ENCODE measurements at places on chromosomes 6 and 20.

- DNase-seq, result peak; percentile 32
Observed at GRCh38 chr20:11267131-11267761, 593.4 kb upstream of the JAG1 start.

- no peak for DNase-seq
Observed at GRCh38 chr6:127934956-127935355, 34.1 kb upstream of the THEMIS start.

- no peak for DNase-seq
Observed at GRCh38 chr6:74764486-74764885, 441.4 kb downstream of the COL12A1 start.

DNA sequence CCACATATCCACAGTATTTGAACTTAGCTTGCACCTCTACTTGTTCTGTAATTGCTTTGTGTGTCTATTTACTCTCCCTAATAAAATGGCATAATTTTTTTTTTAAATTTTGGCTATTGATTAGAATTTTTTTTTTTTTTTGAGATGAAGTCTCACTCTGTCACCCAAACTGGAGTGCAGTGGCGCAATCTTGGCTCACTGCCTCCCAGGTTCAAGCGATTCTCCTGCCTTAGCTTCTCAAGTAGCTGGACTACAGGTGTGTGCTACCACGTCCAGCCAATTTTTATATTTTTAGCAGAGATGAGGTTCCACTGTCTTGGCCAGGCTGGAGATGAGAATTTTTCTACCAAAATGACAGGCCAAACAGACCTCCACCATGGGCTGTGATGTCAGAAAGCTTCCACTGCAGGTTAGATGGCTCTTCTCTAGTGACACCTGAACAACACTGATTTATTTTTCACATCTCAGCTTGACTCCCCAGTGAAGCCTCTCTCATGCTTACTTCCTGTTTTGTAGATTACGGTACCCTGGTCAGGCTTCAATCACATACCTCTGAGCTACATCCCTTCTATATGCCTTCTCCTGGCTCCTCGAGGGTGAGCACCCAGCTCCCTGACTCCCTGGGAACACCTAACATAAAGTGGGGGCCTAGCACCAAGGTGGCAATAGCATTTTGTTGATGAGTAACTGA, 112.8 kb downstream of the ARHGAP18 start:
- no peak for DNase-seq

GRCh38 chr6:135665935-135666334, 168.4 kb upstream of the AHI1 start:
- DNase-seq, result no peak

- DNase-seq, result no peak
Observed at GRCh38 chr20:19626896-19627295, 131.2 kb upstream of the RIN2 start.

DNA sequence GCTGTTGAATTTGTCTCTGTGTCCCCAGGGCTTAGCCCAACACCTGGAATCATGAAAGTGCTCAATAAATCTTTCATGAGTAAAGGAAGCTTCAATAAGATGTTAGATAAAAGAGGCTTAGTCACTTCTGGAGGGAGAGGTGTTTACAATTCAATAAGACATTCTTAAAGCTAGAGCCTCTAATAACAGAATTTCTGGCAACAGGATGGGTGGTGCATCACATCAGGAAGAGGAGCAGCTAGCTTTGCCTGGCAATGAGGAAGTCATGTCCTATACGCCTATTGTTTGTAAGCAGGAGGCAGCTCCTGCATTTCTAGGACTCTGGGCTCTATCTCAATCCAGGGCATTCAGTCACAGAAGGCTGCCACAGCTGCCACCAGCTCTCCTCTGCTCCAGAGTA, 638.5 kb downstream of the EPM2A start:
- DNase-seq, result no peak

DNA sequence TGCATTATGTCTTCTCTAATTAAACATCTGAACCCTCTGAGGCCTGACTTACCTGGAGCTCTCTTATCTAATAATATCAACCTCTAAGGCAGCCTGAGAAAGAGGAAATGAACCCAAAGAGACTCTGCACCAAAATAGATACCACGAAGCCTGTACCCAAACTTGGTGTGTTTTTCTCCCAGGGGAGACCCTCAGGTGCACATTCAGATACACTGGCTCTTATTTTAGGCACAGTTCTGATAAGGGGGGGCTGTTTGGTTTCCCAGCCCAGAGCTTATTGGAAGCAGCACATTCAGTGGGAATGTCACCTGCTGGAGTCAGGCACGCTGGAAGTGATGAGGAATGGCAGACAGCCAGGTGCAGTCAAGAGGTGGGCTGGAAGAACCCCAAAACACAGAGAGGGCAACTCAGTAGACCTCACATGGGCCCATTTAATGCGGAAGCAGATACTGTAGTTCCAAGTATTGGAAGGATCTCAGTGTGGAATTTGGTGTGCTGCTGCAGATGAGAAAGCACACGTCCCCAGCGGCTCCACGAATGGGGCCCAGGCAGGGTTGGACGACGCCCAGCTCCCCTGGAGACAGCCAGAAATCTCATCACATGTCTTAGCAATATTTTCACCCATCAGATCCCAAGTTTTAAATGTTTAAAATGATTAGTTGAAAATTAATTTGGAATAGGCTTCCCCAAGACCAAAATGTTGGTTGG, 9.7 kb upstream of the CCR6 start:
- no peak for DNase-seq
